Anterior cingulate cortex (tissue), 58 donors: ENCODE measurements at places on chromosomes 3 and 15.
A peak's percentile ranks its signal among the peaks of the same experiment; 100 is the strongest.

DNA sequence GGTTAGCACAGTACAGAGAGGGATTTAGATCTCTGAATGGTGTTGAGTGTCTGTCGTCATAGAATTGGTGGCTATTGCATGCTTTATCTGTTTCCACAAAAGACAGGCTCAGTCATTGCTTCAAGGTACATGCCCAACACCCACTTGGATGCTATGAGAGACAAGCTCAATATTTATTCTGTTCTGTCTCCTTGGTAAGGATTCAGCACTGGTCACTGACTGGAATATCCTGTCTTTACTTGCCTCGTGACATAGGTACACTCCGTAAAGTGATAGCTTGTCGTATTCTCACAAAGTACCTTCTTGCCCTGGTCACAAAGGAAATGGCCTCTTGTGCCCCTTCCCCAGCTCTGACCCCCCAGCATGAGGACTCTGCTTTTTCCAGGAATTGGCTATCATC, 72.8 kb upstream of the CTNNB1 start:
- no peak for DNase-seq

- DNase-seq, result no peak
These were observed 308.6 kb upstream of the WNT5A start for GRCh38 chr3:55795746-55796145.

- no peak for DNase-seq
These were observed 104.3 kb upstream of the ABHD17C start for GRCh38 chr15:80590761-80591355.

DNA sequence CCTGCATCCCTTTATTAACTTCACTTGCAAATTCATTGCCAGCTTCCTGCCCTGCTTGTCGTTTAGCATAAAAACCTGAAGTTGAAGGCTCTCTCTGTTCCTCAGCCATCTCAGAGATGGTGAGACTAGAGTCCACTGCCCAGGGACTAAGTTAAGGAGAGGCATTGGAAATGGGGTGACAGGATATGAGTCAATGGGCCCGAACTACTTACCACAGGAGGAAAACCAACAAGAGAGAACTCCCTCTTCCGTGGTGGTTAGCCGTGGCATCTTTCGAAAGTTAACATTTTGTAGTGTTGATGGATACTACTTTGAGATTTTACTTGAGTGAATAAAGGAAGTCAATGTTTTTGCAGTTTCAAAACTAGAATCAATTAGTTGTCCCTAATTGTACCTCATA, 65.3 kb downstream of the LRTM1 start:
- no peak for DNase-seq

DNA sequence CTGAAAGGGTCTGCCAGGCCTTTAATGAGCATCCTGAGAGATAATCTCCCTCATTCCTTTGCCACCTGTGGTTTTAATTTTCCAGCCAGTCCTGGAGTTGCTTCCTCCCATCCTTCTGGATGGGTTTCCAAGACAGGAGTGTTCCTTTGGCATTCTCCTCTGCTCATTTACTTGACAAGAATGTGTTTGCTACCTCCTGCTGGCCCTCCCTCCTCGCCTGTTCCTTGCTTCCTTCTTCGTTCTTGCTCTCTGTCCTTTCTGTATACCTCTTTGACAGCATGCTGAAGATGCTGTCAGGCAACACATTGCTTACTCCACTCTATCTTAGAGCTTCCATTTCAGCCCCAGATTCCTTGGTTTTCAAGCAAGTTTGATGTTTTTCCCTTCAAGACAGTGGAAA, 46.0 kb downstream of the ERC2 start:
- no peak for DNase-seq

- no peak for DNase-seq
These were observed 93.9 kb downstream of the SEMA6D start for GRCh38 chr15:47811172-47811571.

DNA sequence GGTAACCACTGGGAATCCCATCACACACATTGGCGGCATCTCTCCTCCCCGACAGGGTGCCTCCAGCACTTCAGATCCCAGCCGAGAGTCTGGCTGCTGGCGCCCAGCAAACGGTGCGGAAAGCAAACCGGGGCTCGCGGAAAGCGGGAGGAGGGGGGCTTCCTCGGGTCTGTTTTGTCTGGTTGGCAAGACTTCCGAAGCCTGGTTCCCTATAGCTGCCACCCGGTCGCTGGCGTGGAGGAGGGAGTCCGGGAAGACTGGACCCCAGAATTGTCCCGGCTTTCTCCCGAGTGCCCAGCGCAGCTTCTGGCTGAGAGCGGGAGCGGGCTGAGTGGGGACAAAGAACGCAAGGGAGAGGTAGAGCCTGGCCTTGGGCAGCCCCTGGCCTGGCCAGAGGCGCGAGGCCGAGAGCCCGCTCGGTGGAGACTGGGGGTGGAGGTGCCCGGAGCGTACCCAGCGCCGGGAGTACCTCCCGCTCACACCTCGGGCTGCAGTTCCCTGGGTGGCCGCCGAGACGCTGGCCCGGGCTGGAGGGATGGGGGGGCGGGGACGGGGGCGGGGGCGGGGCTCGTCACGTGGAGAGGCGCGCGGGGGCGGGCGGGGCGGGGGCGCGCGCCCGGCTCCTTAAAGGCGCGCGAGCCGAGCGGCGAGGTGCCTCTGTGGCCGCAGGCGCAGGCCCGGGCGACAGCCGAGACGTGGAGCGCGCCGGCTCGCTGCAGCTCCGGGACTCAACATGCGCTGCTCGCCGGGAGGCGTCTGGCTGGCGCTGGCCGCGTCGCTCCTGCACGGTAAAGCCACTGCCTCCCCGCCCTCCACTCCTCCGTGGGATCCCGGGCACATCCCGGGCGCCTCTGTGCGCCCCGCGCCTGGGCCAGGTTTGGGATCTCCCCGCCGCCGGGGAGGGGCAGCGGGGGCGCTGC, at the start of gene CHRNA7:
Gene CHRNA7, plus strand, starts transcription at position 654 of the 920 bp plus-strand sequence. Its CDS starts 80 bp downstream, at position 734.
- peak; percentile 64 for DNase-seq

- no peak for DNase-seq
These were observed 5.4 kb downstream of the NDUFB4 start for GRCh38 chr3:120601554-120601953.

GRCh38 chr3:32337505-32337904, 54.1 kb upstream of the CMTM7 start:
- no peak for DNase-seq
